ENCODE measurements at places on chromosomes 4 and X.

DNA sequence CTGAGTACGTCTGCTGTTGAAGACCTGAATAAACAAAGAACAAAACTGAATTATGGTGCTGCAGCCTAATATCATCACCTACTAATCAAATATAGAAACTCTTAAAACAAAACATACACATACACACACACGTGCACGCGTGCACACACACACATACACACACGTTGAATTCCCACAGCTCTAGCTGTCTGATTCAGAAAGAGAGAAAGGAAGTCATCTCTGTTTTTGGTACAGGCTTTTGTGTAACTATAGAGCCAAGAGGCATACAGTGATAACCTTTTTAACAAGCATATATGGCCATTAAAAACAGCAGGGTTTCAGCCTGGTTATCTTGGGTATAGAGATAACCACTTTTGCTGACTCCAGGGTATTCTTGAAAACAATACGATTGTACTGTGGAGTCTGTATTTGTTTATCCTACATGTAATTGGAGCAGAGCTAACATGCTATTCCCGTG lies 823.2 kb downstream of the CCSER1 start:
- no peak for DNase-seq

DNA sequence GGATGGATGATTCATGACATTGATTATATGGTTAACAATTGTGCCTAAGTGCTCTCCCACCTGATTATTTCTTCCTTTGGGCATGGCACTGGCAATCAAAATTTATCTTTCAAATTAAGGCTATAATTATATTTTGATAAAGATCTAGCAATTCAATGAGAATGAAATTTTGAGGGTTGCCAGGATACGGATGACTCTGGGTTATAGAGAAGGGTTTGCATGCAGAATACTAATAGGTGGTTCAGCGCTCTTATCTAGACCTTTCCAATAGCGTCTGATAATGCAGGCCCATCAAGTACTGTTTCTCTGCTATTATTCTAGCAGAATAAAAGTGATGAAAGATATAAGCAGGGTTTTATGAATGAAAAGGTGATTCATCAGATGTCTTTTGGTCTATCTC lies 74.9 kb upstream of the SCML1 start:
- no peak for DNase-seq

GRCh38 chrX:77820091-77820727 lies 34.2 kb upstream of the ATRX start:
- DNase-seq = no peak

DNA sequence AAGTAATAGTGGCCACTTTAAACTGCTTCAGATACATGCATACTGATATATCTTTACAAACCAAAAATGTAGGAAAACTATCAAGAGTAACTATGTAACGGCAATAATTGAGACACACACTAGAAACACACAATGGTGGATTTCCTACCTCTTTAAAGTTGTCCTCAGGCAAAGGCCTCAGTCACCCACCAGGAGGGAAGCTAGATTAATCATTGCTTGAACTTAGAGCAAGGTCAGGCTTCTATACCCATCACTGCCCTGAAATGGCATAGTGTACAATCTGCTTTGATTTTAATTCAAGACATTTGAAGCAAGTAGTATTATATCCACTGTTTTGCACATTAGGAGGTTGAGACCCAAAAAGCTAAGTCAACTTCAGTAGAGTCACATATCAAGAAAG lies 110.9 kb downstream of the AREG start:
- DNase-seq = no peak

- DNase-seq = no peak
These were observed 2.2 kb downstream of the SLITRK4 start for GRCh38 chrX:143633461-143634308.

- DNase-seq = no peak
These were observed 3.4 kb downstream of the FOXO4 start for GRCh38 chrX:71098951-71099506.

GRCh38 chr4:121307445-121308327 lies 73.1 kb downstream of the QRFPR start:
- DNase-seq = no peak

DNA sequence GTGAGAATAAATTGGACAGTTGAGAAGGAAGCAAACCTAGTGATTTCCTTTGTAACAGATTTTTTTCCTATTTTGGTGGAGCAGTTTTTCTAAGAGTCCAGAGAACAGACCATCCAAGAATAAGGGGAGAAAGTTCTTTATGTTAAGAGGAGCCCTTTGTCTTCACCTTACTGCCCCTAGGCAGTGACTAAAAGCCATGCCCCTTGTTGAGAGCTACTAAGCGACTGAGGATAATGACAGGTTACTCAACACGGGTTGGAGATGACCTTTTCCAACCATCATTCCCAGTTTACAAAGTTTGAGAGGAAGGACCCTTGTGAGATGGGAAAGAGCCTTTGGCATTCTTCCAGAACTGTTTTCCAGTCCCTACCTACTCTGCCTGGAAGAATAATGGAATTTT lies 3.2 kb downstream of the CCDC160 start:
- DNase-seq = no peak

GRCh38 chrX:28625223-28625622 lies 38.0 kb downstream of the IL1RAPL1 start:
- no peak for DNase-seq

GRCh38 chr4:113587156-113587555 lies 174.4 kb downstream of the CAMK2D start:
- DNase-seq = no peak

GRCh38 chr4:89894649-89895550 lies at the start of gene MMRN1:
Gene MMRN1, plus strand, starts transcription at chr4:89894854. Its CDS starts 118 bp downstream, at chr4:89894972.
- no peak for DNase-seq

GRCh38 chr4:26362745-26363439 lies 42.1 kb downstream of the RBPJ start:
- no peak for DNase-seq

DNA sequence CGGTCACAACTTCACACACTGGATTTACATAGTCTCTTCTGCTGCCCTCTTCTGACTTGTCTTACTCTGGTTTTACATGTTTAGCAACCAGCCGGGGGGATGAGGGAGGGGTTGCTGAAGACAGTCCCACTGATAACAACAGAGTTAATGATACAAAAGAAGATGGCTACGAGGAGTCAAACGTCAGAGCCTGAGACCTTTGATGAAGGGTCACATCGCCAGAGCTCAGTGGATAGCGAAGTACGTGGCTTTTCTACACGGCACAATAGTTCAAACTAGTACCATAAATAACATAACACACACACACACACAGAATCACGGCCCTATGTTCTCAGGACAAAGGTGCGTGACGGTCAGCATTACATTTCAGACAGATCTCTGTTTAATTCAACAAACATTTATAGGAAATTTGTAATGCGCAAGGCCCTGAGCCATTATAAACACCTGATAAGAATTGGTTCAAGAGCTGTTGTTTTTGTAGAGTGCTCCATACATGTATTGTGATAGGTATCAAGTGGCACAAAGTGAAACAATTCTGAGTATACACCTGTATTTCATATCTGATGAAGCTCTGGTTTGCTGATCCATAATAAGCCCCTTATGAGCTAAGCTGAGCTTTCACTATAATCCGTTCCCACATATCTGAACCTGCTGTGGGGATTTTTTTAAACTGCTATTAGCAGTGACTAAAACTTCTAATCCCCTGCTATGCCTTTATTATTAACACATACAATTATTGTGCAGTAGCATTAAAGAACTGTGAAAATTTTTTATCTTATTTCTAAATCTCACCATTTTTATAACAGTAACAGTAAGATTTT lies 100.0 kb downstream of the NR3C2 start:
- no peak for DNase-seq

DNA sequence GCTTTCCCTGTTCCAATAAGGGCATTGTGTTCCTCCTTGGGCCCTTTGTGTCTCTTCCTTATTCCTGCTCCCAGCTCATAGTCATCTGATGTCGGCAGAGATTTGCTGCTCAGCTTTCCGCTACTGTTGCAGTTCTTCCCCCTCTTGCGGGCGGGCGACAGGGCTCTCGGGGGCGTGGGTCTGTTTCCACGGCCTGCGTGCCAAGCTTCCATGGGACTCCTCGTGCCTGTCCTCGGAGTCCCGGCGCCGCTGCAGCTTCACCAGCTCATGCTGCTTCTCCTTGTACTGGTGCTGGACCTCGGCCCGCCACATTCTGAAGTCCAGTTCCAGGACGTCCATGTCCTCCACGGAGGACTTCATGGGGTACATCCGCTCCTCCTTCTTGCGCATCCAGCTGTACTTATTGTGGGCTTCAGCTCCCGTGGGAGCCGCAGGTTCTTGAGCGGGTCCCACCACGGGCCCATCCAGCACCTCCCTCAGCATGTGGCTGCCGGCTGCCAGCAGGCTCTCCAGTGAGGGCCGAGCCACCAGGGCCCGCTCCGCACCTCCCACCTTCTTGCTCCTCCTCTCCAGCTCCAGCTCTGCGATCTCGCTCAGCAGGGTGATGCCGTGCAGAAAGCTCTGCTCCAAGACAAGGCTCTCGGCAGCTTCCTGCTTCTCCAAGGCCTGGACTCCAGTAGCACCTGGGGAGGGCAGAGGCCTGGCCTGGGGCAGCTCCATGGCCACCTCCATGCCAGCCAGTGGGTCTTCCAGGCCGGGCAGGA lies 74.1 kb upstream of the UCP1 start:
- no peak for DNase-seq

DNA sequence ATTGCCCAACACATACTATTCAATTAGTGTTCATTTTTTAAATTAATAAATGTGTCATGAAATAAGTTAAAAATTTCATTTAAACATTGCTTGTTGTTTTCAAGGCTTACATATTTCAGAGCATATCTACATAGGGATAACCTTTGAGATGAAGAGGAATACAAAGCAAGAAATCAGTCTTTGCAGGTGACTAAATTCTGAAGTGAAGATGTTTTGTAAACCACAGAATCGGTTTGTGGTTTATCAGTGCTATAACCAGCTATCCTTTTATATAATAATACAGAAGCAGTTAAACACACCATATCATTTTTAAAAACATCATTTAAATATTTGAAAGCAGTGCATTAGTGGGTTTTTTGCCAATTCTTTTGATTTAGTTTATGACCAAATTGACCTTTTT lies 26.9 kb downstream of the FAM241A start:
- no peak for DNase-seq

DNA sequence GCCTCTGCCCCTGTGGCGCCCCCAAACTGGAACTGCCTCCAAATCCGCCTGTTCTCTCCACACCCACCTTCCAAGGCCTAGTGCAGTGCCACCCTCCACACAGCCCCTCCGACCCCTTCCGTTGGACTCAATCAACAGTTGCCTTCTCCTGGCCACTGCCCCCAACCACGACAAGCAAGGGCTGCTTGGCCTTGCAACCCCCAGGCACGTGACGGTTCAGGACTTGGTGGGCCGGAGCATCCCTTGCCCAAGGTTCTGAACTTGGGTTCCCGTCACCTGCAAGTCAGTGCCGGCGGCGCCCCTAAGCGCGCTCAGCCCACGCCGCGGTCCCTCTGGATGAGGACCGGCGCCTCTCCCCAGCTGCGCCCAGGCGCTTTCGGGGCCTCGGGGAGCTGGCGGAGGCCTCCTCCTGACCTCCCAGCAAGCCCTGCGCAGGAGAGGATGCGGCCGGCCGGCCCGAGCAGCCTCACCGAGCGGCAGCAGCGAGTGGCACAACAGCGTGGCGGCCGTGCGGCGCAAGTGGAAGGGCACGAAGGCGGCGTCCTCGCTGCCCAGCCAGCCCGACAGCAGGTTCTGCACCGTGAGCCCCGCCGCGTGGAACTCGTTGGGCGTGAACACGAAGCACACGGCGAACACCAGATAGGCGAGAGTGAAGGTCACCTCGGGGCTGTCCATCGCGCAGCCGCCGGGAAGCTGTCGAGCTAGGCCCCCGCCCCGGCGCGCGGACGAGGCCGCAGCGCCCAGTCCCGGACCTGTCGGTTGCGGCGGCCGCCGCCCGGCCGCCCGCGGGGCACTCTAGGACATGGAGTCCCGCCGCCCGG lies 750 bp downstream of the TMEM129 start:
- no peak for DNase-seq
